Motor neuron (in vitro differentiated cells): ENCODE measurements at places on chromosomes 16 and 17.

GRCh38 chr17:45003877-45004276 lies 35.8 kb upstream of the C1QL1 start:
- no peak for ATAC-seq

GRCh38 chr17:50373705-50374104 lies 676 bp downstream of the EME1 start:
- no peak for ATAC-seq

DNA sequence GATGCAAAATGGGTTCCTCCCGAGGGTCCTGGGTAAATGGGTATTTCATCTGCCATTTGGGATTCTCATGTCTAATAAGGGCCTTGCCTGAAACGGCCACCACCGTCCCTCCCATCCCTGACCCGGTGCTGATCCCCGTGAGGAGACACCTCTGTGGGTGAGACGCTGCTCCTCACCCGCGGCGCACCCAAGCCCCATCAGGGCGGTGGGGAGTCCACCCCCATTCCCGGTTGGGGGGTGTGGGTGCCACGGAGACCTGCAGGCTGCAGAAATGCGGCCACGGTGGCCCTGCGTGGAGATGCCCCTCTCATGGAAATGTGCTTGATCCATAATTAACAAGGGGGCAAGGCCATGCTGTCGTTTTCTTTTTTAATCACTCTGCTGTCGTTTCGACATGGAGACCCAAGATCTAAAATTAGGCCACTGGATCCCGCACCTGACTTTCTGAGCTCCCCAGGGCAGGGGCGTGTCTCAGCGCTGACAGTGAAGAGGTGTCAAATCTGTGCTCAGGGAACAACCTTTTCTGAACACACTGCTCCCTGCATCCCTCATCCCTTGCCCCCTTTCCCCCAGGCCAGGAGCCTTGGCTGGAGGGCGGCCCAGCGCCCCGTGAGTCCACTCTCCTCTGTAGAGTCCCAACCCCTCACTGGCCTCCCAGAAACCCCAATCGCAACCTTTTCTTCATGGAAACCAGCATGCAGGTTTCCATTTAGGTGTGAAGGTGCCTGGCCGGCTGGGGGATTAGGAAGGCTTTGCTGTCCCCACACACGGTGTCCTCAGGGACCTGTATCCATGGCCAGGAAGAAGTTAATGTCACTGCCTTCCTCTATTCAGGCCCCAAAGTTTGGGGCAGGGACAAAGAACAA lies 38.9 kb downstream of the PEMT start:
- ATAC-seq: no peak

DNA sequence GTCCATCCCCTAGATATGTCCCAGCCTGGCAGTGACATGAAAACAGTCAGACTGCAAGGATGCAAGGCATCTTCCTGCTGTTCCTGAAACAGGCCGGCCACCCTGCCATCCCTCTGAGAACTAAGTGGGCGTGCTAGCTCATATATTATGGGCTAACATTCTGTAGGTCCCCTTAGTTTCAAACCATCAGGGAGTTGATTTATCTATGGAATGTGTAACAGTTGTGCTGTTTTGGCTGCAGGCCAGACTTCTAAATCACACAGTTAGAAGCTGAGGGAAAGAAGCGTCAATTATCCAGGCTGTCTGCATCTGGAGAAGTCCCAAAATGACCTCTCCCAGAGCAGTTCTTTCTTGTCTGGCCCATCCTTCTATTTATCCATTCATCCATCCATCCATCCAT lies 102.7 kb upstream of the DNAH9 start:
- peak; percentile 94 for ATAC-seq

DNA sequence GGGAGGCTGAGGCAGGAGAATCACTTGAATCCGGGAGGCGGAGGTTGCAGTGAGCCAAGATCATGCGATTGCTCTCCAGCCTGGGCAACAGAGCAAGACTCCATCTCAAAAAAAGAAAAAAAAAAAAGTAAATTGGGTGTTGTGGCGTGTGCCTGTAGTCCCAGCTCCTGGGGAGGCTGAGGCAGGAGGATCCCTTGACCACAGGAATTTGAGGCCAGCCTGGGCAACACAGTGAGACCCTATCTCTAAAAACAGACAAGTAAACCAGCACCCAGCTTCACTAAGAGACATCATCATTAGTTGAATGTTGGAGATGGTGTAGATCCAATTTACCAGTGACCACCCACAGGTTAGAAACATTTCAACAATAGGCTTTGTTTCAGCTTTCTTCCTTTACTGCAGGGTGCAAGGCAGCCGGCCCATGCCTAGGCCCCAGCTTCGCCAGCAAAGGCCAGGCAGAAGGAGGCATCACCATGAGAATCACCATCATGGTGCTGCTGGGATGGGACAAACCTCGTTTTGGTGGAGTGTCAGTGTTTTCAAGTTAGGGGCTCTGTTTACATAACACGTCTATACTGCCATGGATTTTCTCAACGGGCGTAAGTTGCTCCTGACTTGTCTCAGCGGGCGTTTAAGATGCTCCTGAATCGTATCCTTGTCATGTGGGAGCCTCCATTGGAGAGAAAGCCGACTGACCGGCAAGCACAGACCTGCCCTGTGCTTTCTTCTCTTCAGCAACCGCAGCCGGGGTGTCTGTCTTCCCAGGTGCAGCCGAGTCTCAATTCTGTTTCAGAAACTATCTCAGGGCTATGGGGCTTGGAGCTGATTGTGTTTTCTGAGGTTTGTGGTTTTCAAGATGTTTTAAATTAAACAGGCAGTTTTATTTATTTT lies 7.3 kb downstream of the TCF25 start:
- ATAC-seq: no peak

GRCh38 chr17:13822700-13823099 lies 221.0 kb upstream of the HS3ST3A1 start:
- ATAC-seq: peak; percentile 61

DNA sequence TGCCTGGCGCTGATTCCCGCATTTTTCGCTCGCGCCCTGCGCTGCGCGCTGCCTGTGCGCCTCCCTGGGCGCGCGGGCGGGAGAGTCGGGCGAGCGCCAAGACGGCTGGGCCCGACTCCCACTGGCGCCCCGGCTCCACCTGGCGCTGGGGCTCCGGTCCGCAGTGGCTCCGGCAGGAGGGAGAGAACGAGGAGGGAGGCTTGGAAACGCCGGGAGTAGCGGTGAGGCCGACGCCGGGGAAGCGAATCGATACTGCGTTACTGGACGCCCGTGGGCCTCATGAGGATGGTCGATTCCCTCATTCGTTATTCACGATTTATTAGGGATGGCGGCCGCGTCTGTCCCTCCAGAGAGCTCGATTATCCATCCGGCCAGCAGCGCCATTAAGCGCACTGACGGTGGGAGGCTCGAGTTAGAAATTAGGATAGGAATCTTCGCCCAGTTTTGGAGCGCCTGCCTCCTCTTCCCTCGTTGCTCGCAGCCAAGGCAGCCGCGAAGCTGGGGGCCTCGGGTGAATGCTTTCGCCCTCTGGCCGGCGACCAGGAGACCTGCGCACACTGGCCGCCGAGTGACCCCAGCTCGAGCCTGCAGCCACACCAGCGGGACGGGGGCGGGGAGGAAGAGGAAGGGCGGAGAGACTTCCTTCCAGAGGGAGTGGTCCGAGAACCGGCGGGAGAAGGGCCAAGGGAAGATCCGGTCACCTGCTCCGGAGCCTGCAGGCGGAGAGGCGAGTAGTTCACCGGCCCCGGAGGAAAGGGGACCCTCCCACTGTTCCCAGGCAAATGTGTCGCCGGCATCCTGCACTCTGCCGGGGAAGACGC lies 1.3 kb upstream of the PCGF2 start:
- peak; percentile 4 for ATAC-seq

DNA sequence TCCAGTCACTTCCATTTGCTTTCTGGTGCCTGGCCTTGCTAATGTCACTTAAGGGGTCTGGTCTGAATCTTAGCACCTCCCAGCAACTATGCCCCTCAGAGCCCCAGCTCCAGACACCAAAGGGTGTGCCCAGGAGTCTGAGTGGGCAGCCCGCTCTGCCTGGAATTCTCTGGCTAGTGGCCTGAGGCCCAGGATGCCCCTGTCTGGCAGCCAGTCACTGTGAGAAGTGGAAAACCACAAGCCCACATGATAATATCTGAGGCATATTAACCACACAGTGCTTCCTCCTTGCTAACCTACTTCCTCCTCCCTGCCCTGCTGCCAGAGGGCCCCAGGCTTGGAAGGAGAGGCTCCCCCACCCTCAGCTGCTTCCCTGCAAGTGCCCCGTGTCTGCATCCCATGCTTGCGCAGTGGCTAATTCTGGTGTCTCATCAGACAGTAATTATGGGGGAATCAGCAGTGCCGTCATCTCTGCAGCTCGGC lies 14.0 kb downstream of the SRCIN1 start:
- peak; percentile 65 for ATAC-seq

GRCh38 chr17:31604936-31605335 lies 213.5 kb downstream of the RAB11FIP4 start:
- ATAC-seq: no peak

- no peak for ATAC-seq
Observed at GRCh38 chr17:8151641-8152111, 528 bp downstream of the PER1 start.

DNA sequence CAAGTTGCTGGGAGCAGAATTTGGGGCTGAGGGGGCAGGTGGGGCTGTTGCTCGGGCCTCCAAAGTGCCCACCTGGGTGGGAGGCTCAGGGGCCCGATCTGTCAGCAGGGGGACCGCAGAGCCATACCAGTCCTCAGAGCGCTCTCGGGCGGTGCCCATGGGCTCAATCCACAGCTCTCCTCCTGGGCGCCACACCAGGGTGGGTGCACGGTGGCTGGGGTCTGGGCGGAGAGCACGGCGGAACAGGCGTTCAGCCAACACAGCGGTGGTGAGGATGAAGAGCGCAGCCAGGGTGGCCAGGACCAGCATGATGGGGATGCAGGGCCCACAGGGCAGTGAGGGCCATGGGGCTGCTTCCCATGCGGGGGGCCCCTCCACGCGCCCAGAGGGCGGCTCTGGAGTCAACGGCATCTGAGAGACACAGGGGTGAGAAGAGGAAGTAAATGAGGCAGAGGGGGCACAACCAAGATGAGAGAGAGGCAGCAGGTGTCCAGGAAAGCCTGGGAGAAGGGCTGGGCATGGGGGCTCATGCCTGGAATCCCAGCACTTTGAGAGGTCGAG lies 1.2 kb downstream of the C16orf54 start:
- ATAC-seq: no peak

GRCh38 chr17:7806587-7806986 lies 27.4 kb upstream of the KDM6B start:
- no peak for ATAC-seq

GRCh38 chr17:15909481-15909991 lies 35.4 kb upstream of the ADORA2B start:
- ATAC-seq: peak; percentile 81

- ATAC-seq: peak; percentile 93
Observed at GRCh38 chr17:79255456-79255855, 180.8 kb downstream of the ENGASE start.

- no peak for ATAC-seq
Observed at GRCh38 chr16:85258629-85259028, 146.4 kb upstream of the CIBAR2 start.

GRCh38 chr16:57360321-57360935 lies 1.8 kb downstream of the CCL22 start:
- ATAC-seq: no peak

- ATAC-seq: no peak
Observed at GRCh38 chr17:81438007-81438659, 42.9 kb downstream of the BAHCC1 start.

DNA sequence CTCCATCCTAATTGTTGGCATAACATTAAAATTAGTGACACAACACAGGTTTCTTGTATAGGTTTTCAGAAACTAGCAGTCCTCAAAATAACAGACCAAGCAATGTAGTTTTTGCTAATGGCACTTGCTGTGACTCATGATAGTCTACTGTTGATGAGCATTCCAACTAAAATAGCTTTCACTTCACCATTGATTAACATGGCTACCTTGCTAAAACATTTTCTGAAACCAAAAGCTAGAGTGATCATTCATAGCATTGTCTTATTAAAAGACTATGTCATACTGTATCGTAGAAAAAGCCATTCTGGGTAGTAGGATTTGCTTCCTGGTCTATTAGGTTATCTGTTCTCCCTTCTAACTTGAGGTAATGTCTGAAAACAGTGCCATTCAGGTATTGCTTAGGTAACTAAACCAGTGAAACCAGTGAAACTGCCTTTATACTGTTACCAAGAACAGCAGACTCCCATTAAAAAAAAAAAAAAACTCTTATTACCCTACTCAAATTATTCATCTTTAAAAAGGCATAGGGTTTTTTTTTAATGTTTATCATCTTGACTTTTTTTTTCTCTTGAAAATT lies 2.5 kb upstream of the CLTC start:
- ATAC-seq: no peak

GRCh38 chr17:59366773-59367656 lies 35.6 kb downstream of the YPEL2 start:
- peak; percentile 65 for ATAC-seq

- ATAC-seq: no peak
Observed at GRCh38 chr17:49965524-49965909, 3.5 kb upstream of the DLX4 start.

- ATAC-seq: no peak
Observed at GRCh38 chr17:64618848-64619247, 43.3 kb downstream of the SMURF2 start.

- ATAC-seq: no peak
Observed at GRCh38 chr17:3034578-3034920, 28.9 kb downstream of the OR1D5 start.

- no peak for ATAC-seq
Observed at GRCh38 chr16:85448557-85449190, 164.4 kb upstream of the GSE1 start.

GRCh38 chr17:38562903-38563302 lies 42.8 kb downstream of the SRCIN1 start:
- ATAC-seq: no peak

DNA sequence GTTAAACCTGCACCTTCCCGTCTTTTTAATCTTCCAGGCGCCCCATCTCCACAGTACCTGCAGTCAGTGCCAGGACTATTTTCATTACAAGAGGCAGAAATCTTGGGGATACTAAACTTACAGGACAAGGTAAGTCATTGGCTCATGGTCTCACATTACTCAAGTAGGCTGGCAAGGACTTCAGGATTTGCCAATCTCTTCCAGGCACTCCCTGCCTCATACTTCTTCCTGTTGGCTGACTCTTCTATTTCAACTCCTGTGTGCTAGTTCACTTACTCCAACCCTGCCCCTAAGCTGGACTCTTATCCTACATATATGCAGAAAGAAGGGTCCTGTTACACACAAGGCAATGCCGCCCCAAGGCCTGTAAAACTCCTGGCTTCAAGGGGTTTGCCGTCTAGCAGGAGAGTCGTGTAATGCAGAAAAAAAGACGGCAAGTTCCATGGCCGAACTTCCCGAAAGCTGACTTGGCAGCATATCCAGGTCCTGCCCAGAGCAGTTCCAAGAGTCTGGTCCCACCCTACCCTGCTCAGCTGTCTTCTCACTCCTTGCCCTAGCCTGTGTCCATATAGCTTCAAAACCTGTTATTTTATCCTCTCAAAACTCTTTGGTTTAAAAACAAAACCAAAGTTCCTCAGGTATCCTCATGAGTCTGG lies 14.8 kb downstream of the ERN1 start:
- no peak for ATAC-seq

DNA sequence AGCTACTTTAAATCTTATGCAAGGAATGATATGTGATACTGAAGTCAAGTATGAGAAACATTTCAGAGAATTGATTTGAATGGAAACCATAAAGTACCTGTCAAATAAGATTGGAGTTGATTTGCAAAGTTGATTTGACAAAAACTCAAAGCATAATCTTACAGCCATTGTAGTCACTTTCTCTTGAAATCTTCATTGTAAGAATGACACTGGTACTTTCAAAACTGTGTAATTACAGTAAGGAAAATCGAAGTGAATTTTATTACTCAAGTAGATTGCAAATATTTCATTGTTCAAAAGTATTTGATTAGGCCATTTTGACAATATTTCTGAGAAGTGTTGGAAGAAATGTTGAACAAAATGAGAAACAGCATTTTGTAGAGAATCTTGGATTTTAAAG lies 3.6 kb downstream of the CPD start:
- ATAC-seq: no peak

GRCh38 chr17:33086041-33086440 lies 94.4 kb downstream of the SPACA3 start:
- ATAC-seq: peak; percentile 29
